ENCODE measurements at places on chromosomes 7 and 10.

- DNase-seq: no peak
Measured at GRCh38 chr7:115740043-115740442, 290.5 kb downstream of the TFEC start.

GRCh38 chr7:37534893-37535610 is 86.4 kb upstream of the ELMO1 start:
- DNase-seq: no peak

GRCh38 chr10:123073187-123073586 is 62.6 kb upstream of the HMX3 start:
- DNase-seq: no peak

DNA sequence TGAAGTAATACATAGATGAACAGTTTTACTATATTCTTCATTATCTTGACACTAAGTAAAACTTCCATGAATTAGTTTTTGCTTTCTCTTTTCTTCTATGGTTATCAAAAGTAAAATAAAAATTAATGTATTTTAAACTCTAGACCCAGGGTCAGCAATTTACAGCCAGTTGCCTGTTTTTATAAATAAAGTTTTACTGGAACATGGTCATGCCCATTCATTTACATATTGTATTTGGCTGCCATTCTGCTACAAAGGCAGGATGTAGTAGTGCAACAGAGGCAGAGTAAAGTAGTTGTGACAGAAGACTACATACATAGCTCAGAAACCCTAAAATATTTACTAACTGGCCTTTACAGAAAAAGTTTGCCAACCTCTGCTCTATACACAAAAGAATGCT is 98.8 kb downstream of the CNOT4 start:
- DNase-seq: no peak

DNA sequence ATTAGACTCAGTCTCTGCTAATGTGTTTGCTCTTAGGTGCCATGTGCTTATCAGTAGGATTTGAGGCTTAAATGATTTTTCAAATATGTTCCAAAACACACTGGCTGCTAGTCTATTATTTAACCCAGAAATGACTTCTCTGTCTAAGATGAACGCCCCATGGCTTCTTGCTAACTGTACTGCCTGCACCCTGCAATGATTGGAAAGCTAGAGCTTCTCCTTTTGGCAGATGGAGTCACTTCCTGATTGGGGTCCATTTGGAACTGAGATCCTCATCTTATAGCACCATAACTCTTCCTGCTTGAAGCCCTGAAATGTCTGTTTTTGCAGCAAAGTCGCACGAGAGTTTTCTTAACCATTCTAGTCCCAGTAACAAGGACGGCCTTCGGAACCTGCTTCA is 186.5 kb upstream of the ADO start:
- no peak for DNase-seq

DNA sequence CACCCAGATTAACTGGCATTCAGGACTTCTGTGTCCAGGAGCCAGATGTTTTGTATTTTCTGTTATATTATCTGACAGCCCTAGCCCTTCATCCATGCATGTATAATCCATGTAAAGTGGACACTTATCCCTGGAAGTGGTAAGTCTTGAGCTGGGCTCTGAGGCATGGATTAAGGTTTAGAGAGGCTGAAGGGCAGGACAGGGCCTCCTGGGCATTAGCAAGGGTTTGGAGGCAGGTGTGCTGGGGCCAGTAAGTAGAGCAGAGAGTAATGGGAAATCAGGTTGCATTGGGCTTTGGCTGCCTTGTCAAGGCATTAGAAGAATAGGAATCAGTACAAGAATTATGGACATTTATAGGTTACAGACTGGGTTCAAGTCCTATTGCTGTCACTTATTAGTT is 138.0 kb downstream of the DYNC1I1 start:
- no peak for DNase-seq

- DNase-seq: no peak
Measured at GRCh38 chr7:2309889-2310331, 4.3 kb downstream of the SNX8 start.

- no peak for DNase-seq
Measured at GRCh38 chr7:110688908-110689307, 402.0 kb upstream of the LRRN3 start.

GRCh38 chr7:46710927-46711326 is 789.9 kb upstream of the IGFBP3 start:
- no peak for DNase-seq
